ENCODE measurements at places on chromosomes 3 and 15.

DNA sequence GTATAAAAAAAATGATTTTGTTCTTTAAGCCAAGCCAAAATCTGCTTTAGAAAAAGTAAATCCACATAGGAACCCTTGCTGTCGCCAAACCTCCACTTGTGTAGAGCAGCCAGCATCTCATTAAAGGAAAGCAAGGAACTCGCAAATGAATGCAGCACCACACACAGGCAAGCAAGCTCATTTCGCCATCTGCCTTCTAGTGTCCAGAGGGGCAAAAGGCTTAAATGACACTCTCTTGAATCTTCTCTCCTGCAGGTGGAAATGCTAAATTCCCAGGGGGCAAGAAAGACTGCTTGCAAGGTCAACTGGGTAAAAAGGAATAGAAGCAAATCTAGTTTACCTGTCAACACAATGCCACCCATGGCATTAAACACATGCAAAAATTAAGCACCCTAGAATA, 2.4 kb downstream of the MB21D2 start:
- DNase-seq = peak; percentile 40

GRCh38 chr3:5087209-5087608, 34.9 kb upstream of the ARL8B start:
- no peak for DNase-seq

DNA sequence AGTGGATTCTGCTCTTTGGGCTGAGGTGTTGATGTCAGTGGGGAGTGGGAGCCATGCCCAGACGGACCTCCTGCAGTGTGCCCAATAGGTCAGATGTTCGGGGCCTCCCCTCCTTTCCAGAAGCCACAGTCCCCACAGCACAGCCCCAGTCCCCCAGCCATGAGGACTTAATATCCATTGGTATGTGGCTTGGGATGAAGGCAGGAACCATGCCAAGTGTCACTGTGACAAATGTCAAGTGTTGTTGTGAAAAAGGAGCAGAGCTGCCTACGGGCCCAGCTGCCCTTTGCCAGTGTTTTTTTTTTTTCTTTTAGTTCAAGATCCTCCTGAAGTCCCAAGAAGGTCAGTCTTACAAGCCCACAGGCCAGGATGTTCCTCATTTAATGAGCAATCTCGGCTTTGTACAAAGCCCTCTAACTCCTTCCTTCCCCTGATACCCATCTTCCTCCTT, 12.2 kb downstream of the SEMA3G start:
- no peak for DNase-seq

DNA sequence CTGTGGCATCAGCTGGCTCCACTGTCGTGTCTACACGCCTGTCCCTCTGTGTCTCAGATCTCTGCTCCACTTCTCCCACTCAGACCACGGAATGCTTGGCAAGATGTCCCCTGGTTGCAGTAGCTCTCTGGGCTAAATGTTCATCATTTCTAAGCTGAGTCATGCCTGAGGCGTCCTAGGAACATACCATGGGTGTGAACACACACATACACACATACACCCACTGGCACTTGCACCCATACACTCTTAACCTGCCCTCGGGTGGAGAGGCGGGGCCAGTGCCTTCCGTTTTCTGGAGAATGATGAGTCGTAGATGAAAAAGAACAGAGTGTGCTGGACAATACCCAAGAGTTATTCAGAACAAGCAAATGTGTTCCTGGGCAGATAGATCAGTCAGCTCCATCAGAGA, 72.4 kb downstream of the SENP2 start:
- DNase-seq = peak; percentile 78

Measured in RKO (cell line).